ENCODE measurements at places on chromosomes 3 and 15.

- no peak for DNase-seq
Measured at GRCh38 chr15:23570486-23570885, 5.0 kb downstream of the MKRN3 start.

DNA sequence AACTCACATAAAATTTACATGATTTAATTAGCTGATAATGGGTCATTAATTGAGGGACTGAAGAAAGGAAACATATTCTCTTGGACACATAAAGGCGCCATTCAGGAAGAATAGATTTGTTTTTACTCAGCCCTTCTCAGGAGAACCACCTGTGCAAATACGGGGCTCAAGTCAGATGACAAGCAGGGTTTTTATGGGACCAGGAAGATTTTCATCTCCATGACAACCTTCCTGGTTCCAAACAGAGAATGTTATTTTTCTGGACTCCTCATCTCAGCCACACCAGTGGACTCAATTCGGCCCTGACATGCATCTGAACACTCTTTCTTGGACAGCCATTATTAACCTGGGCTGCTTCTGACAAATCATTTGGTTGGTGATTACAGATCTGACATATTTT, 120.5 kb downstream of the PDZRN3 start:
- peak; percentile 39 for DNase-seq

GRCh38 chr3:112675943-112676535, 35.1 kb upstream of the CCDC80 start:
- DNase-seq: no peak

- DNase-seq: no peak
Measured at GRCh38 chr3:56902468-56903160, 100.9 kb upstream of the ARHGEF3 start.

GRCh38 chr15:40217166-40217824, 21.6 kb upstream of the PAK6 start:
- peak; percentile 56 for DNase-seq

GRCh38 chr3:71591101-71591500, 7.6 kb upstream of the FOXP1 start:
- DNase-seq: no peak

Measured in NCI-H510A treated with DMSO at 0.1 percent for 48 hours (cell line).